ENCODE measurements at places on chromosomes 12 and 14.

GRCh38 chr12:124295431-124296058 lies 652 bp downstream of the RFLNA start:
- DNase-seq: no peak

GRCh38 chr14:65012353-65012752 lies 25.7 kb downstream of the FNTB start:
- no peak for DNase-seq

DNA sequence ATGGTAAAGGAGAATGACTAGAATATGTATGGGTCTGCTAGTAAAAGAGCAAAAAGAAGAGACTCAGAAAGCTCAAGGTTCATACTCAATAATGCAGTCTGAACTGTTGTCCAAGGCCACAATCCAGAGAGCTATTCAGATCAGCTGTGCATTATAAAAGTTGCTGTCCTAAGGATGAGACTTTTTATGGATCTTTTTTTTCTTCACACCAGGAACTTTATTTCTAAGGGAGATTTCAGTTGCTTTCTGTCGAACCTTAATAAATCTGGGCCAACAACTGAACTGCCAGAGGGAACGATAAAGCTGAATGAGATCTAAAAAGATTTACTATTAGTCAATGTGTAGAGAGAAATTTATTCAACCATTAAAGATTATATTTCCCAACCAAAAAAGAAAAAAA lies 948.3 kb upstream of the NOVA1 start:
- DNase-seq: no peak

GRCh38 chr12:11808931-11809330 lies 159.5 kb downstream of the ETV6 start:
- no peak for DNase-seq

- no peak for DNase-seq
These were observed 334.2 kb downstream of the MED13L start for GRCh38 chr12:115943310-115943629.

DNA sequence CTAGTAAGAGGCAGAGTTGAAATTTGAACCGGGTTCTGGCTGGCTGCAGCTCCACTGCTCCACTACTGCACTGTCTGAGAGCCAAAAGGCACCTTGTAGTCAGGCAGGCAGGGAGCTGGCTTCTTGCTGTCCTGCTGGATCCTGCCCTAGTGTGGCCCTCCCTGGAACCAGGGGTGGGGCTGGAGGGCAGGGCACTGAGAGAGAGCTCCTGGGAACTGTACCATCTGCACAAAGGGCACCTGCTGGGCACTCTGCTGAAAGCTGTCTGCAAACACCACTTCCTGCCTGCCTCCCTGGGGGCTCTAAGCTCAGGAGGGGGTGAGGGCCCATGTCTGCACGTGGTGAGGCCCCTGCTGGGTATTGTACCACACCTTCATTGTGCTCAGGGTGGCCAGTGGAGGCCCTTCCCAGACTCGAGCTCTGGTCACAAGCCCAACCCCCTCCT lies 19.0 kb upstream of the TCL1B start:
- DNase-seq: peak; percentile 76

GRCh38 chr12:68870443-68870842 lies 62.5 kb downstream of the MDM2 start:
- no peak for DNase-seq
